ENCODE measurements at places on chromosomes 1 and 21.

DNA sequence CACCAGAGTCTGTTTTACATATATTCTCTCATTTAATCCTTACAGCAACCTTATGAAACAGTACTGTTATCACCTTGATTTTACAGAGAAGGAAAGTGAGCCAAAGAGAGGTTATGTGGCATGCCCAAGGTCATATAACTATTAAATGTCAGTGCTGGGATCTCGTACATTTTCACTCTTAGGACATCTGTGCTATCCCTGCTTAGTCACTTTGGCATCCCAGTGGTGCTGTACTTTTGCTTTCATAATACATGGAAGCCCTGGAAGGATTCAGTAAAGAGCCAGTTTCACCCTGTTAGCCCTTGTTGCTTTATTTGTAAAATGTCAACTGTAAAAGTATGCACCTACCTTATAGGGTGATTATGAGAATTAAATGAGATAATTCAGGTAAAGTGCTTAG lies 104.4 kb downstream of the NFIA start:
- no peak for DNase-seq

- DNase-seq, result no peak
Observed at GRCh38 chr1:121443001-121443540, 258.3 kb downstream of the SRGAP2C start.

- no peak for DNase-seq
Observed at GRCh38 chr1:217534566-217534965, 96.3 kb downstream of the GPATCH2 start.

DNA sequence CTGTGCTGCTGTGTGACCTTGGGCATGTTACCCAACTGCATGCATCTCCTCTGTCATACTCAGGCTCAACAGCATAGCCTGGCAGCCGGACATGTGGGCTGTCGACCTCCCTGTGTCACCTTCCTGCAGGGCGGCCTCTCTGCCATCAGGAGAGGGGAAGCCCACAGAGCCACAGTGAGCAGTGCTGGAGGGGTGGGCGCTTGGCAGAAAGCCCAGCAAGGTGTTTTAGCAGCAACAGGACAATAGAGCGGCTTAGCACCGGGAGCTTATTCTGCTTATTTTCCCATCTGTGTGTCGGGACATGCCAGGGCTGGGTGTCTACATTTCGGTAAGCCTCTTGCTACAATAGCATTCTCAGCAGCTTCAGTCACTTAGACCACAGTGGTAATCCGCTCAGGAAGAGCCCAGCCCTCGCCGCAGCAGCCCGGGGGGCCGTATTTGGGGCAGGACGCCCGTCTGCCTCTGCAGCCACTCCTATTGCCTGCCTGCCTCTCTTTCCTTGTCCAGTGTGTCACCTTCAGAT lies 22.8 kb upstream of the CDK18 start:
- DNase-seq, result no peak

DNA sequence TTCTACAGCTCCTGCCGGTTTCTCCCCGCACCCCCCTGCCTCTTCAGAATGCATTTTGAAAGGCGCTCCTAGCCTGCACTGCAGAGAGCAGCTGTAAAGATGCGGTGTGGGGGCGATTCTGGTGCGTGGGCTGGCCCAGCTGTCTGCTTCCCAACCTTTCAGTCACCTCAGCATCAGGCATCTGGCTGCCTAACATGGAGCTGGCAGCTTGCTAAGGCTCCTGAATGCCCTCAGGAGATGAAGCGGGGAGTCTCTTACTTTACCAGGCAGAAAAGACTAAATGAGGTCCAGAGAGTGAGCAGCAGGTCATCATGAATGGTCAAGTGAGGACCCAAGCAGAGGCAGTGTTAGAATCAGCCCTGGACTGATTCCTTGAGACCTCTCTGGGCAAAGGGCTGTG lies 8.7 kb downstream of the IER5 start:
- DNase-seq, result no peak

GRCh38 chr1:92026806-92027205 lies 3.0 kb upstream of the EPHX4 start:
- no peak for DNase-seq
